ENCODE measurements at places on chromosomes 11 and 22. TPM values are rescaled to one million over a fixed set of nuclear protein-coding genes. Genes with fewer than 3 reads are reported as not detected.

The TUB gene
- 8.9 TPM for total RNA-seq

The OR2D2 gene
- 1.5 TPM for total RNA-seq

The GRK3 gene
- 2.2 TPM for total RNA-seq

The SLC22A8 gene
- under 0.01 TPM for total RNA-seq

The HOATZ gene
- total RNA-seq, result under 0.01 TPM

The LARGE1 gene
- total RNA-seq, result 41.1 TPM

The SCGB1A1 gene
- not detected for total RNA-seq

The FIBIN gene
- 65.4 TPM for total RNA-seq

The NLRP14 gene
- total RNA-seq, result 0.50 TPM

The POU2AF3 gene
- 0.12 TPM for total RNA-seq

The PDE2A gene
- 0.50 TPM for total RNA-seq

The KRTAP5-7 gene
- 0.11 TPM for total RNA-seq

The FBXO3 gene
- total RNA-seq, result 42.2 TPM

The YAP1 gene
- 240 TPM for total RNA-seq

The OR8G5 gene
- not detected for total RNA-seq

The ALG9 gene
- total RNA-seq, result 39.1 TPM

The SERPIND1 gene
- total RNA-seq, result not detected

The FAM227A gene
- 2.4 TPM for total RNA-seq

The FADS3 gene
- total RNA-seq, result 117 TPM

The TRIM48 gene
- not detected for total RNA-seq

The ST3GAL4 gene
- total RNA-seq, result 22.5 TPM

The ASPHD2 gene
- 1.00 TPM for total RNA-seq

The SOX10 gene
- not detected for total RNA-seq

The HBD gene
- 0.77 TPM for total RNA-seq

The DRG1 gene
- total RNA-seq, result 93.1 TPM

The DNAJB7 gene
- total RNA-seq, result not detected

The VSTM5 gene
- total RNA-seq, result 0.62 TPM

The OR2AG2 gene
- 0.55 TPM for total RNA-seq

The SLC1A2 gene
- 6.2 TPM for total RNA-seq

The ST14 gene
- total RNA-seq, result under 0.01 TPM

The CLTCL1 gene
- 9.5 TPM for total RNA-seq

The ANKK1 gene
- under 0.01 TPM for total RNA-seq

The APOL3 gene
- total RNA-seq, result 7.9 TPM

The CACNA1I gene
- not detected for total RNA-seq

The TNNT3 gene
- total RNA-seq, result not detected

The PKP3 gene
- total RNA-seq, result 0.87 TPM

The C11orf97 gene
- total RNA-seq, result not detected

The THAP12 gene
- total RNA-seq, result 58.5 TPM

The HSPB2 gene
- not detected for total RNA-seq

The VSIG10L2 gene
- total RNA-seq, result 0.22 TPM

The SMIM38 gene
- total RNA-seq, result 0.11 TPM

The DBX1 gene
- total RNA-seq, result not detected

The IFT27 gene
- total RNA-seq, result 18.4 TPM

The OR5B21 gene
- total RNA-seq, result not detected

The CECR2 gene
- 0.37 TPM for total RNA-seq

The OR4C11 gene
- not detected for total RNA-seq

The OR8D4 gene
- not detected for total RNA-seq

The RIC3 gene
- total RNA-seq, result under 0.01 TPM

The SYT7 gene
- 31.4 TPM for total RNA-seq

The ZP1 gene
- not detected for total RNA-seq

The OR5A1 gene
- total RNA-seq, result not detected

The HEPN1 gene
- not detected for total RNA-seq

The PLAAT4 gene
- total RNA-seq, result 4.2 TPM

The SLC22A9 gene
- not detected for total RNA-seq

The MFNG gene
- under 0.01 TPM for total RNA-seq

The CNIH2 gene
- 0.25 TPM for total RNA-seq

The TSGA10IP gene
- total RNA-seq, result 0.11 TPM

The SNX32 gene
- 0.44 TPM for total RNA-seq

Data from uterine smooth muscle cell (primary cell).